CD4-positive, alpha-beta T cell treated with Interleukin-15 for 1 hour (primary cell): ENCODE measurements at places on chromosomes 1 and 21.

- DNase-seq: no peak
Observed at GRCh38 chr21:42002421-42002958, 7.7 kb downstream of the ZBTB21 start.

DNA sequence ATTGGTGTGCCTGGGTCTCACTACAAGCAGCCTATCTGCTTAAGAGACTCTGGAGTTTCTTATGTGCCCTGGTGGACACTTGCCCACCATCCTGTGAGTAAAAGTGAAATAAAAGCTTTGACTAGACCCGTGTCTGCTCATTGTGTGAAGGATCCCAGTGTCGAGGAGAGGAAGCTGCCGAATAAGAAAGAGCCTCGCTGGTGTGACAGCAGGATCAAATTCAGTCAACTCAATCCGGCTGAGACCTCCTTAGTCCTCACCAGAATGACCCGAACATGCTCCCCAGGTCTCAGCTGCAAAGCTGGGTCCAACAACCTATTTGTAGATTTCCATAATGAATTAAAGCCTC lies 14.8 kb downstream of the CD2 start:
- no peak for DNase-seq

- no peak for DNase-seq
Observed at GRCh38 chr1:30514945-30515344, 208.4 kb downstream of the MATN1 start.

DNA sequence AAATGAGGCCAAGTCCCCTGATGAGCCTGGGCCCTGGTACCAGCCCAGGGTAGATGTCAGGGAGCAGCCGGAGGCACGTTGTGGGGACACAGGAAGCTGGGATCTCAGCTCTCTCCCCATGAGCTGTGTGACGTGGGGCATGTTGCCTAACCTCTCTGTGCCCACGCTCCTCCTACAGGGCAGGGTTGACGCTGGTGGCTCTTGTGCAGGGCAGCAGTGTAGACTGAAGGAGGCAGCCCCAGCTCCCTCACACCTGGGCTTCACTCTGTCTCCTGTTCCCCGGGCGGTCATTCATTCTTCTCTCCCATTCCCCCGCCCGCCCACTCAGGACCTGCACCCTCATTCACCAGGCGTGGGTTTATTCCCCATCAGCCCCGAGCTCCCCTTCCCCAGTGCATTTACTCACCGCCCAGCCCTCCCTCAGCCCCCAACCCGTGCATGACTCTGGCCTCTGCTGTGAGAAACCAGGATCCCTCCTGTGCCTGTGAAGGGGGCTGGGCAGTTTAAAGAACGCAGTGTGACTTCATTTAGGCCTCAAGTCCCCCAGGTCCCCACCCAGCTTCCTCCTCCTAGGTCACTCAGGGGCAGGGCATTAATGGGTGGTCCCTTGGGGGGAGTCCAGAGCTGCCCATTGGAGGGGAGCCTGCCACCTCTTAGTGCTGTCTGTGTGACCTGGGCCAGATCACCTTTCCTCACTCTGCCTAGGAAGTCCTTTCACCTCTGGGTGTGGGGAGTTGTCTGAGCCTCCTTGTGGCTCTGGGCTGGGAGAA lies 285.7 kb downstream of the PTPRU start:
- no peak for DNase-seq

- no peak for DNase-seq
Observed at GRCh38 chr1:41078193-41078592, 56.7 kb upstream of the SLFNL1 start.

DNA sequence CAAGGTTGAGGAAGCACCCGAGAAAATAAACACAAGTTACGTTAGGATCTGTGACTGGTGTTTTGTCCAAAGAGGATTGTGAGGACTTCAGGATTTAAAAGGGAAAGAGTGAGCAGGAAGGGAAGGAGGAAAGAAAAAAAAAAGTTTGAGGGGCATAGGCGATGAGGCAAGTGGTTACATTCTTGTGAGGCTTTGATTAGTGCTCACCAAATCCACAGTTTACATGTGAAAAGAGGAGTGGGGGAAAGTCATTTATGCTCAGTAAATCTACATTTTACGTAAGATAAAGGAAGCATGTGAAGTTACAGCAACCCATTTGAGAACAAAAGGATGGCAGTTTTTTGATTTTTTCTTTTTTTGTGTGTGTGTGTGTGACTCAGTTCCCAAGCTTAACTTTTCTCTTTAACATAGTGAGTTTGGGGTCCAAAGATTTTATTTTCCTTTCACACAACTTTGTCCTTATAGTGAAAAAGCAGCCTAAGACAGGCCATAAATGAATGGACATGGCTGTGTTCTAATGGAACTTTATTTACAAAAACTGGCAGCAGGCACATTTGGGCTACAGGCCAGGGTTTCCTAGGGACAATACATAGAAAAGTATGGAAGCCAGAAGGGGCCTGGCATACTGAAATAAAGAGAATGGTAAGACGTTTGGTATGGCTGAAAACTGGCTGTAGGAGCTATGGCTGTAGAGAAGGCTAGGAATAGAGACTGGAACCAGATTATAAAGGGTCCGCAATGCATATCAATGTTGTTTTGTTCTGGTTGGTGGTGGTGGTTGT lies 121.7 kb downstream of the FGGY start:
- DNase-seq: no peak

DNA sequence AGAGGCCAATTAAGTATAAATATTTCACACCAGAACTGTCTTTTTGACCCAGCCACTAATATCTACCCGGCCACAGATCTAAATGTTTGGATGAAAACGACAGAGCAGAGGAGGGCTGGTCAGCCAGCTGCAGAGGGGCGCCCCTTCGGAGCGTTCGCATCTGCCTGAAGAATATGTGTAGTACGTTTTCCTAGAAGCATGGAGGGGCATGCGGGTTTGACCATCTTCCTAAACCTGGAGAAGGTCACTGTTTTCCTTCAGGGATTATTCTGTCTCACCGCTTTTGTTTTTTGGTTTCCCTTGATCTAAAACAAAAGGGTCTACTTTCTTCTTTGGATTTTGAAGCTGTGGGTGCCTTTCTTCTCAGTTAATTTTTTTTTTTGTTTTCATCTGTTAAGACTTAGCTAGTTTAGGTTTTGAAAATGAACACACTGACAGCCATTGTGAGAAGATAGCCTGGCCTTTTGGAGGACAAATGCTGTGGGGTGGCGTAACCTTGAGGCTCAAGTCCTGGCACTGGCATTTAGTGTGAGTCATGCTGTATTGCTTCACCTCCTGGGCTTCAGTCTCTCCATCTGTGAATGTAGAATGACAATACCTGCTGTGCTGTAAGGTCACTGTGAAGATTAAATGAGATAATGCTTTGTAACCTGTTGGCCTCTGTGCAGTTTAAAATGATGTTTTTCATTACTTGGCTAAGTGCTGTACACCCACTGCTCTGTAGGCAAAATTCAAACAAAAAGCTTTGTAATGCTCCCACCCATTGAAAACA lies 74.1 kb upstream of the IRF2BP2 start:
- peak; percentile 61 for DNase-seq

DNA sequence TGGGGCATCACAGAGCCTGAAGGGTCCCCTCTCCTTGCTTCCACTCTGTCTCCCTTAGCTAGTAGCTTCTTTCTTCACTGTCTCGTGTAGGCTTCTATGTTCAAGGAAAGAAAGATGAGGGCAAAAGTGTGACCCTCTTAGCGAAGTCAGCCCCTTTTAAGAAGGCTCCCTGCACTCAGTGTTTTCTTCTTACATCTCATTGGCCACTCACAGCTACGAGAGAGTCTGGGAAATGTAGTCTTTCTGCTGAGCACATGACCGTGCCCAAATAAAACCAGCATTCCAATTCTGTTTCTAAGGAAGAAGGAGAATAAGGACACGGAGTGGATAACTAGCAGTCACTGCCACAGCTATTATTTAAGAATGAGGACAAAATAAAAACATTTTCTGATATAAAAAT lies 104.9 kb upstream of the TNR start:
- DNase-seq: no peak

GRCh38 chr1:113401067-113401466 lies 10.8 kb downstream of the MAGI3 start:
- DNase-seq: no peak

DNA sequence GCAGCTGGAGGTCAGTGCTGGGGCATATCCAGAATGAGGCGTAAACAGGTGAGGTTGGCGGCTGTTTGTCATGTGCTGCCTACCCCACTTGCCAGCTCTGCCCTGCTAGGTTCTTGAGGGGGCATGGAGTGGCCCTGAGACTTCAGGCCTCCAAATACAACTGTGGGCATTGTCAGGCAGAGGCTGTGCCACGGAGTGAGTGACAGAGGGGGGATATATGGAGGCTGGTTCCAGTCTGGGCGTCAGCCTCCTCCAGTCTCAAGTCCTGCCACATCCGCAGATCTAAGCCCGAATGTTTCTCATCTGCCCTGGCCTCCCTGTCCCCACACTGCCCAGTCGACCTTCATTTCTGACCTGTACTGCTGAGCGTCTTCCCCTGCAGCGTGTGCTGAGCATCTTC lies 85.4 kb downstream of the POFUT2 start:
- no peak for DNase-seq

- DNase-seq: peak; percentile 51
Observed at GRCh38 chr1:172089768-172090510, 248.6 kb downstream of the DNM3 start.

- no peak for DNase-seq
Observed at GRCh38 chr1:119324198-119324597, 44.4 kb upstream of the HAO2 start.

DNA sequence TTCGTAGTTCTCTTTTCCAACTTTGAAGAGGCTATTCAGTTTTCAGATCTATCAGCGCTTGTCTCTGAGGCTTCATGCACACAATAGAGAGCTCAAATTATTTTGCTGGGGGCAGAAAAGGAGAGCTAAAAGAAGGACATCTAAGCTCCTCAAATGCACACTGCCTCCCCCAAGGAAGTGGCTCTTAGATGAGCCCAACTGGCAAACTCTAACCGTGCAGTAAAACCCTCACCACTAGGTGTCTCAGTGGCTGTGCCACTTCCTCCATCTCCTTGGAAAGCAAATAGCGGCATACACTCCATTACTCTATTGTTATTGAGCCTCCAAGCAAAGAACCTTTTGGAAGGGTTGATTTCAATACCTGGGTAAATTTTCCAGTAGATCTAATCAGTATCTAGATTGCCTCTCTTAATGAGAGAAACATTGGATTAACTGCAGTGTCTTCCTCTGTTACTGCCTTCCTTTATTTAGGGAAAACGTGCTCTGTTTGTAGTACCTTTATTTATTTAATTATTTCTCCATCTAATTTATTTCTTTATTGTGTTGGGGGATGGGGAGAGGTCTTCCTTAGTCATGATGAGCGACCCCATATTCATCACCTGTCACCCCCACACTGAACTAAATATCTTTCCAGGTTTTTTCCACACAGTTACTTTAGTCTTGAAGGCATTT lies 9.2 kb upstream of the SFPQ start:
- peak; percentile 69 for DNase-seq

DNA sequence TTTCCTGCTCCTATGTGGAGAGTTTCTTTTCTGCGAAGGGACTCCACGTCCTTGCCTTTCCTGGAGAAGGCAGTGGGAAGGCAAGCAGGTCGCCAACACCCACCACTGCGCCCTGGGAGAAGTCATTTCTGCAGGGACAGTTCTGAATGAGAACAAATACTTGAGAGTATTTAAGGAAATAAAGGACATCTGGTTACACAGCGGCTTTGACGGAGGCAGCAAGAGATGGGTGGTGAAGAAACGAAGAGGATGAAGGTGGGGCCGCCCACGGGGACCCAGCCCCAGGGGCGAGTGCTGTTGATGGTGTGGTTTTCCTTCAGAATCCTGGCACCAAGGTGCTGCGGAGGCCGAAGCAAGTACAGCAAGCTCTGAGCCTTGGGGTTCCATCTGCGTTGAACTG lies 75.5 kb downstream of the PSMG1 start:
- DNase-seq: no peak

DNA sequence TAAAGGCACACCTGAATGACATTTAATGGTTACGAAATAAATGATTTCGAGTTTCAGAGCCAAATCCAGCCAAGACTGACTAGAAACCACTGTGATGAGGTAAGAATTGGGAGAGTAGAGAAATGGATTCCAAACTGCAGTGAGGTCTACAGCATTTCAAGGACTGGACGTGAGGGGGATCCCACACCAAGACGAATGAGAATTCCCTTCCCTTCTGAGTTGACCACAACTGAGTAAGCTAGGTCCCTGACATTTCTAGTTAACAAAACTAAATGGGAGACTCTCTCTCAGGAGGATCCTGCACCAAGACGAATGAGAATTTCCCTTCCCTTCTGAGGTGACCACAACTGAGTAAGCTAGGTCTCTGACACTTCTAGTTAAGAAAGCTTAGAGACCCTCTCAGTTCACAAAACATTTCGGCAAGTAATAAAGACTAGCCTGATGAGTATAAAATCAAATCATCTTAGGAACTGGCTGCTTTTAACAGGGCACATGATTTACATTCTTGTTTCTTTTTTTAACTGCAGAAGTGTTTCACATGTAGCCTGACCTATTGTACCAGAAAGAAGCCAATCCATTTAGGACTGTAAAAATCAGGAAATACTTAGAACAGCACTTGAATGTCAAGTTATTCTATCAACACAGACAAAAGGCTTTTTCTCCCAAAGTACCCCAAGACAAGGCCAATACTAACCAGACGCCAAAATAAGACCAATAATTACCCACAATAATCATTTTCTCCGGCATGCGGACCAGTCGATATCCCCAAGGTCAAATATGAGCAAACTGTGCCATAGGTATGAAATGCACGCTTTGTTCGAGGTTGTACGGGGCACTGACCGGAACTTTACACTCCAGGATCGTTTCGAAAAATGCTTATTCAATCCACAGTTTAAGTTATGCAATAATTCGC lies 1.4 kb upstream of the SPATA1 start:
- DNase-seq: no peak

DNA sequence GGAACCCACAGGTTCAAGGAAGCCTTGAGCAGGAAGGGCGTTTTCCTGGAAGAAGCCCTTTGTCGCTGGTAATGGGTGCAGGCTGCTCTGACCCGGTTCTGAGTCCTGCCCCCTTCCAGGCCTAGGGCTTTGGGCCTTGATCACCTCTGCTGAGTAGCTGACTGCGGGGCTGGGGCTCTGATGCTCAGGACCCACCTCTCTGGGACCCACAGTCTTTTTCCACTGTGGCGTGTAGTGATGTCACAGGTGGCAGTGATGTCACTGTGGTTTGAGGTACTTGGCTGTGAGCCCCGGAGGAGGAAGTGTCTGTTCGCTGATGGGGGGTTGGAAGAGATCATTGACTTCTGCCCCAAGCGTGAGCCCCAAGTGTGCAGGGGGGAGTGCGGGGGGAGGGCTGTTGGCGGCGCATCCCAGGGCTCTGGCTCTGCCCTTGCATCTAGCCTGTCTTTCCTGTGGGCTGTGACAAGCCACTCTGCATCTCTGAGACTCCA lies 6.9 kb downstream of the TNFRSF1B start:
- DNase-seq: peak; percentile 96
